Testis (tissue), 5 donors: ENCODE measurements at places on chromosomes 5 and 9. TPM values are rescaled to one million over a fixed set of nuclear protein-coding genes. Genes with fewer than 3 reads are reported as not detected.

- no peaks in the 10 kb centered on the region for H3K4me1 ChIP-seq
- peak; percentile 64 for DNase-seq
- peak within 1 kb of the TSS; percentile 53 for H3K4me3 ChIP-seq
- H3K27me3 ChIP-seq, result no peaks in the 10 kb centered on the region
- H3K27ac ChIP-seq, result peak within 1 kb of the TSS; percentile 57
Measured at GRCh38 chr5:60843936-60844905, at the start of gene ELOVL7. ELOVL7 (minus strand) TSS chr5:60844269; CDS start chr5:60787397, 56,872 bp downstream.

Gene PBX3
- total RNA-seq, result 48.0 TPM

- no peaks in the 10 kb centered on the region for H3K36me3 ChIP-seq
- no peaks in the 10 kb centered on the region for H3K27me3 ChIP-seq
- DNase-seq, result no peak
- no peak overlapping the region for H3K27ac ChIP-seq
- H3K4me3 ChIP-seq, result no peak overlapping the region
- no peaks in the 10 kb centered on the region for H3K4me1 ChIP-seq
Measured at GRCh38 chr5:143201589-143201988, 201.9 kb downstream of the NR3C1 start.

Gene FAM200C
- total RNA-seq, result 10.6 TPM

Gene KCNMB1
- 3.1 TPM for total RNA-seq

DNA sequence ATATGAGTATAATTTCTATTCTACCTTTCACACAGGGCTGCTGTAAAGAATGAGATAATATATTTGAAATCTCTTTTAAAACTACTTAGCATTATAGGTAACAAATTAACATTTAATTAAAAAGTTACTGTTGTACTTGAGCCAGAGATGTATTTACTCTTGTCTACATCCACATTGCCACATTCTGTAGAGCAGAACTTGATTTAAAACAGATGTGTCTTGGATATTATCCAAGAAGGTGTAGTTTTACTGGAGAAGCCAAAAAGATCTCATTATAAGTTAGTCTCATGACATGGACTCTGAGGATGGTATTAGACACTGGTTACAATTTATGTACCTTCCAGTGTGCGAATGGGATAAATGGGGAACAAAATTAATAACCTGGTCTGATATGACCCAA is 293.1 kb upstream of the CCNH start:
- no peaks in the 10 kb centered on the region for H3K36me3 ChIP-seq
- no peak overlapping the region for H3K4me3 ChIP-seq
- H3K27me3 ChIP-seq, result no peaks in the 10 kb centered on the region
- no peak overlapping the region for H3K27ac ChIP-seq
- no peak for DNase-seq

GRCh38 chr5:93595420-93596147 is 12.6 kb downstream of the NR2F1 start:
- DNase-seq, result no peak
- no peak overlapping the region for H3K4me3 ChIP-seq
- H3K4me1 ChIP-seq, result no peaks in the 10 kb centered on the region
- no peak overlapping the region for H3K27ac ChIP-seq
- H3K27me3 ChIP-seq, result no peaks in the 10 kb centered on the region
